NCI-H1930 (cell line): ENCODE measurements at places on chromosomes 12 and 14.
A peak's percentile ranks its signal among the peaks of the same experiment; 100 is the strongest.

DNA sequence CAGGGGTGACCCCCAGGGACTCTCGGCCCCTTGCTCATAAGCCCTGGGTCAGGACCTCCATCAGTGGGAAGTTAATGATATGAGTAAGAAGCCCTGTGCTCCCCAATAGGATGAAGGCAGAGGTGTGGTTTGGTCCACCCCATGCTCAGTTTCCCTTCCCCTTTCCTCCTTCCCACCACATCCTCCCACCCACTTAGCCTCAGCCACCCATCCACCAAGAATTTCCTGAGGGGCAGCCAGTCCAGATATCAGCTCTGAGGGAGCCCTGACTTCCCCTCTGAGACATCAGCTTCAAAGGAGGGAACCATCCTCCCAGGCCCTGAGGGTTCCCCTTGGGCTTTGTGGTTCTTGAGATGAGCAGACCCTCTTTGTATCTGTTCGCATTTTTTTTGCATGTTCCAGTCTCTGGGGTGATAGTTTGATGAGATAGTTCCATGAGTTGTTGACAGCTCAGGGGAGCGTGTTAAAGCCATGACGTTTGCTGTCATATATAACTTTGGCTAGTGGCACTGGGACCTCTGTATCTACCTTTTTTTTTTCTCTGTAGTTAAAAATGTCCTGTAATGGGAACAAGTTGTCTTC lies 71.2 kb downstream of the LGMN start:
- DNase-seq: no peak

DNA sequence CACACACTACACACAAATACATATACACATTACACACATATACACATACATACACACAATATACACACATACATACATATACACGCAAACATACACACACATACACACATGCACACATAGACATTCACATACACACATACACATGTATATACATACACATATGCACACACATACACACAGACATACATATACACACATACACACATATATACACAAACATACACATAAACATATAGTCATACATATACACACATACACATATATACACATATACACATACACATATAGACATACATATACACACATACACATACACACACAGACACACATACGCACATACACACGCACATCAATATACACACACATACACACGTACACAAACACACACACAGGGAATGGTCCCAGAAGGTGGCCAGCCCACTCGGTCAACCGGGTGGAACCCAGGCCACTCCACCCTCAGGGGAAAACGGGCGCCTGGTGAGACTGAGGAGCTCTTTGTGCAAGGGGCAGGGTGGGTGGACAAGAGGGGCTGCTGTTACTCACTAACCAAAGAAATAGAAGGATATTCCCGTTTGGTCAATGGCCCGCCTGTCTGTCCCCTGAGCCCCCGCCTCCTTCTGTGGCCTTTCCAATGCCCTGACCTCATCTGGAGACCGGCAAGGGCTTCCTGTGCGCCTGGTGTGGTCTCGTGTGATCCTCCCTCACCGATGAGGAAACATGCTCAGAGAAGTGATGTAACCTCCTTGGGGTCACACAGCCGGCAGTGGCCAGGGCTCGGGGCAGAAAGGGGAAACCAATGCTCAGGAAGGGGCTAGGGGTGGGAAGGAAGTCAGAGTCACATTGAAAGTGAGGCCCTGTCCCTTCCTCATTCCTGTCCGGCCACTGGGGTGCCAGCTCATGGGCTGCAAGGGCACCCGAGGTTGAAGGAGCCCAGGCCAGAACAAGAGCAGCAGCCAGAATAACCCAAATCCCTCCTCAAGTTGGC lies 5.3 kb downstream of the TRPV4 start:
- no peak for DNase-seq

- DNase-seq: no peak
These were observed 58.7 kb downstream of the SSH1 start for GRCh38 chr12:108798551-108799221.

DNA sequence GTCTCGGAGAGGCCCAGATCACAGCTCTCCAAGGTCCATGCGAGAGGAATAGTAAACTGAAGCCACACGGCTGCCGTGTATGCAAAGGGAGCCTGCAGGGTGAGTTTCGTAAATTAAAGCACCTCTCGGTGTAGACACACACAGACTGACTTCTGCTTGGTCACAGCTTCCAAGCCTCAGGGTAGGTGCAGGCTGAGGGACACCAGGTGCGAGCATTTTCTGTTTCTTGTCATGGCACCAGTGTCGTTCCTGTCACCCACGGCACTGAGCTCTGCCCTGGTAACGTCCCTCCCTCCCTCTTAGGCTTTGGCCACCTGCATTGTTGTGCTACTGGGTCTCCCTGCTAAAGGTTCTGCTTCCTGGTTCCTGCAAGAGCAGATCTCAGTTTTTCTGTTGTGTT lies 76.2 kb upstream of the DYNC1H1 start:
- no peak for DNase-seq

DNA sequence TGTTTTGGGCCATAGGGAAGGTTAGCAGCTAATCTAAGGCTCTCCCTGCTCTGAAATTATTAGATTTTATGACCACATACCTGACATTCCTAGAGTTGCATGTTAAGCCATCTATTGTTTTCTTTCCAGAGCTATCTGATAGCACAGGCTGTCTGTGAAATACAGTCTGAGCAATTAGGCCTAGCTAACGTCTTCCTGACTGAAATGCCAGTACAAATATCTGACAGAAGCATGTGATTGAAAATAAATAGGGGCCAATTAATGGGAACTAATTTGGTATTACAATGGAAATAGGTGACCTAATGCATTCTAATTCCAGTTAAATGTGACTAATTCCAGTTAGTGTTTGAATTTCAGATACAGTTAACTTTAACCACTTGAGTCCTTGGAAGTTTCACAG lies 115.2 kb downstream of the C12orf75 start:
- no peak for DNase-seq

- DNase-seq: no peak
These were observed 238.3 kb upstream of the OR4E1 start for GRCh38 chr14:21911877-21912276.

DNA sequence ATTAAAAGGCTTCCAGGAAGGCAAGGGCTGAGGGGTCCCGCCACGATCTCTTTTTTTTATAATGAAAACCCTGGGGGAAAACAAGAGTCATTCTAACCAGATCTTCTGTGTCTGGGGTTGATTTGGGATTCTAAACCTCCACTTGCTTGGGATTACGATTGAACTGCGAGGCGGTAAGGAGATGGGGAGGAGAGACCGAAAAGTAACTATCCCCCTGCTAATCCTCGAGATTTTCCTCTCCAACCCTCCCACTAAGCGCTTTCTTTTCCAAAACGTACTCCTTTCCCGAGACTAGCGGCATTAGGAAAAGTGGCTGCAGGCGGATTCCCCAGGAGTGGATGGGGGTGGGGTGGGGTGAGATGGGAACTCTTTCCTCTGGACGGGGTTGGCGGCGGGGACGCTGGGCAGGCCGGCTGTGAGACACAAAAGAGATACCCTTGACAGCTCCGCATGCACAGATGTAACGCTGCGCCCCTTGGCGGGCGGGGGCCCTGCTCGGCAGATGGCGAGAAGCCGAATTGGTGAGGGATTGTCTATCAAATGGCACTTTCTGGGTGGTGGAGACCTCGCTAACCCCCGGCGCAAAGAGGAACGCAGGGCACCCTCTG lies 830 bp upstream of the SRRM4 start:
- DNase-seq: no peak

DNA sequence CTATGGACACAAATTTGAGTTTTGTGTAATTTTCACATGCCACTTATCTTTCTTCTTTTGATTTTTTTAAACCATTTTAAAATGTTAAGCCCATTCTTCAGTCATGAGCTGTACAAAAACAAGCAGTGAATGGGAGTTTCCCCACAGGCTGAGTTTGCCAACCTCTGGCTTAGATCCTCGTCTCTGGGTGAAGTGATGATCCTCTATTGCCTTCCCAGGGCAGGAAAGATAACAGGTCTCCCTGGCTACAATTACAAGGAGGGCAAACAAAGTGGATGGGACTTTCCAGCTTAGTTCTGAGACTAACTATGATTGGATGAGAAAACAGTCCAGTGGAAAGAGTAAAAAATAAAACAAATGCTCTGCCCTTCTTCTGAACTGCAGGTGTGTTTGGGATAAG lies 203.7 kb downstream of the SPTSSA start:
- no peak for DNase-seq

- peak; percentile 88 for DNase-seq
These were observed 17.0 kb downstream of the RIC8B start for GRCh38 chr12:106791531-106791930.

DNA sequence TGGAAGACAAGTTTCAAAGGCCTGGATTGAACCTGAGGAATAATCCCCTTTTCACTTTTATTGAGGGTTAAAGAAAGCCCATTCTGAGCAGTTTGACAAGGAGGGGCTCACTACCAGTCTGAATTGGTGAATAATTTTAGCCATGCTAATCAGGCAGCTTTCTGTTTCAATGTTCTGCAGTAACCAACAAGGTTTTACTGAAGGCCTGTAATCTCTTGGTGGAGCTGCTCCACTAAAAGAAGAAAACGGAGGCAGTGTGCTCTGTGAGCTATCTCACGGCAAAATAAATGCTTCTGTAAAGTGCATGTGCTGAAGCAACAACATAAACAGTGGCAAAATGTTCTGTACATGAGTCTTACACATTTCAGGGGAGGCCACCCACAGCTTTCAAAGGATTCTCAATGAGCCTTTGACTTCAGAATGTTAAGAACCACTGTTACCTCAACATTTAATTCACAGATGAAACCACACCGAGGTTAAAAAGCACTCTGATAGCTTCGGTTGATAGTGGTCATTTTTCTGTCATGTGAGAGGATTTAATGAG lies 111.2 kb downstream of the LRIG3 start:
- DNase-seq: no peak

DNA sequence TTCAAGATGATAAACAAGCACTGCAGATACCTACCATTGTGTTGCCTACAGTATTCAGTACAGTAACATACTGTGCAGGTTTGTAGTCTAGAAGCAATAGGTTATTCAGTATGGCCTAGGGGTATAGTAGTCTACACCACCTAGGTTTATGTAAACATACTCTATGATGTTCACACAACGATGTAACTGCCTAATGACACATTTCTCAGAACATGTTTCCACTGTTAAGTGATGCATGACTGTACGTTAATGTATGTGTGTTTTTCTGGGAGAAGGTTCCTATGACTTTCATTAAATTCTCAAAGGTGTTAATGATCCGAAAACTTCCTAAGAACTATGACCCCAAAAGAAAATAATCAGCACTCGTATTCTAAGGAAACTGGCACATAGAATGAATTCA lies 20.9 kb upstream of the CALM1 start:
- DNase-seq: no peak

GRCh38 chr12:85626001-85626783 lies 210.0 kb downstream of the RASSF9 start:
- DNase-seq: no peak

DNA sequence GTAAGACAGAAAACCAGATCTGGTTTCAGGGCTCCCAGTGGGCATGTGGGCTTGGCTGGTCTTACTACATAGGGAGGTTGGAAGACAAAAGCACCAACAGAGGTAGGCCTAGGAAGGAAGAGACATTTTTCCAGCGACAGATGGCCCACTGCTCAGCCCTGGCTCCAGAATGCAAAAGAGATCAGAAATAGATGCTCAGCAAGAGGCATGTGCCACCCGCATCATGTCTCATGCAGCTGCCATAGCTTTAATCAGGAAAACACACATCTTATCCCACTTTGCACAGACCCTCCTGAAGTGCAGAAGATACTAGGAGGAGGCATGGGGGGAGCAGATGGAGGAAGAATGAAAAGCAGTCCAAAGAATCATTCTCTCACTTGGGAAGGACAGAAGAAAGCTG lies 25.3 kb downstream of the VASH1 start:
- no peak for DNase-seq

GRCh38 chr12:131734336-131735152 lies 23.7 kb downstream of the SFSWAP start:
- DNase-seq: no peak
